ENCODE measurements at places on chromosomes 7 and 10.

DNA sequence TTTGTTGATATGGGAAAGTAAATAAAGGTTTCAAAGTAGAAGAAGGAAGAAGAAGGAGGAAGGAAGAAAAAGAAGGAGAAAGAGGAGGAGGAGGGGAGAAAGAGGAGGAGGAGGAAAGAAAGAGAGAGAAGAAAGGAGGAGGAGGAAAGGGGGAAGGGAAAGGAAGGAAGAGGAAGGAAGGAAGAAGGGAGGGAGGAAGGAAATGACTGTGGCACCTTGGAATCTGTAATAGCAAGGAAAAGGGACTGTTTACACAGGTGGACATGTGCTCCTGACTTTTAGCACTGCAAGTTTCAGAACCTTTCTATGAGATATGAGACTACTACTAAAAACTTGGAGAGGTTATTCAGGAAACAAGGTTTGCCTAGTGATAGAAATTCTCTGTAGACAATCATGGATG, 153.2 kb downstream of the BTAF1 start:
- DNase-seq: no peak

DNA sequence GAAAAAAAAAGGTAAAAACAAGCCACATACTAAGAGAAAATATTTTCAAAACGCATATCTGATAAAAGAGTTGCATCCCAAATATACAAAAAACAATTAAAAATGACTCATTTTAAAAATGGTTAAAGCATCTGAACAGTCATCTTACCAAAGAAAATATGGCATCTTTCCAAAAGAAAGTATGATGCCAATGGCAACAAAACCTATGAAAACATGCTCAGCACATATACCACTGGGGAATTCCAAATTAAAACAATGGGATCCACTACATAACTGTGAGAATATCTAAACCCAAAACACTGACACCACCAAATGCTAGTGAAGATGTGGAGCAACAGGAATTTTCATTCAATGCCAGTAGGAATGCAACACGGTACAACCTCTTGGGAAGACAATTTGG, 39.3 kb downstream of the VSTM2A start:
- DNase-seq: no peak

- DNase-seq: no peak
These were observed 3.6 kb upstream of the NOC3L start for GRCh38 chr10:94366382-94366781.

GRCh38 chr7:37686556-37687345, 3.2 kb downstream of the GPR141 start:
- DNase-seq: no peak

GRCh38 chr10:13732465-13732881, 145.7 kb downstream of the PRPF18 start:
- DNase-seq: no peak

Data from dermis microvascular lymphatic vessel endothelial cell (primary cell).